ENCODE measurements at places on chromosomes 16 and 17. TPM values are rescaled to one million over a fixed set of nuclear protein-coding genes. Genes with fewer than 3 reads are reported as not detected.

OTOA gene
- total RNA-seq, result not detected

CES3 gene
- not detected for total RNA-seq

DNA sequence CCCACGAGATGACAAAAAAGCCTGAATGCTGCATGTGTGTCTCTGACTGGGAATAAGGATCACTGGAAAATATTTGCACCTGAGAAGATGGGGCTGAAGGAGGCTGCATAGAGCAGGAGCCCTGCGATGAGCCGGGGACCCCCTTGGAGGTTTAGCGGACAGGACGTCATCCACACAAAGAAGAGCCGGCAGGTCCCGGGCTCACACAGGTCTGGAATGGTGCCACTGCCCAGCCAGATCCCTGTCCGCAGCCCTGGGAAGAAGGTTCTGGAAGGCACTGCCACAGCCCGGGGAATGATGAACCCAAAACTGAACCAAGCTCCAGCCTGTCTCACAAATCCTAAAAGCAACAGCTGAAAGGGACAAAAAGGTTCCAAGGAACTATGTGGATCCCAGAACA, 101.8 kb downstream of the ANKRD11 start:
- DNase-seq, result no peak

KIF2B gene
- total RNA-seq, result not detected

DNA sequence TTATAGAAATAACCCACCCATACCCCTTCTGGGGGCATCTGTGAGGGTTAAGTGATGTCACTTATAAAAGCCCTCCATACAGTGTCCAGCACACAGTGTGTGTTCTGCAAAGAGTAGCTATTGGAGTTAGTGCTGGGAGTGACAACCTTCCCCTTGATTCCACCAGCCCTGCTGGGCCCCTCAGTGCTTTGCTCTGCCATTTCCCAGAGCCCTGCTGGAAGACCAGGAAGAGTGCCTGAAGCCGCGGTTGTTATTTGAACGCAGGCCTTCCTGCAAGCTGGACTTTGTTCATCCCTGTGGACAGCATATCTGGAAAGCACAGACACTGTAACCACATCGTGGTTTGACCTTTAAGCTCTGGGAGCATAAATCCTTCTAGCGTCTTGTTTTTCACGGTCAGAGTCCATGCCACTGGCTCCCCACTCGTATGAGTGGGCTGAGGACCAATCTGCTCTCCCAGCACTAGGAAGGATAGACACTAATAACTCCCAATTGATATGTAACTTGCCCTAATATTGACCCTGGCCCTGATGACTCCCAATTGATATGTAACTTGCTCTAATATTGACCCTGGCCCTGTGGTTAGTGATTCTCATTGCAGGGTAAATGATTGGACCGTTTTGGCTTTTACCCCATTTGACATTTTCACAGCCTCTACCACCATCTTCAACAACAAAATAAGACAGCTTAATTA, 297.1 kb upstream of the MAF start:
- DNase-seq, result no peak

PRSS8 gene
- not detected for total RNA-seq

GRIN2A gene
- total RNA-seq, result not detected

LAT gene
- 2.0 TPM for total RNA-seq

DNA sequence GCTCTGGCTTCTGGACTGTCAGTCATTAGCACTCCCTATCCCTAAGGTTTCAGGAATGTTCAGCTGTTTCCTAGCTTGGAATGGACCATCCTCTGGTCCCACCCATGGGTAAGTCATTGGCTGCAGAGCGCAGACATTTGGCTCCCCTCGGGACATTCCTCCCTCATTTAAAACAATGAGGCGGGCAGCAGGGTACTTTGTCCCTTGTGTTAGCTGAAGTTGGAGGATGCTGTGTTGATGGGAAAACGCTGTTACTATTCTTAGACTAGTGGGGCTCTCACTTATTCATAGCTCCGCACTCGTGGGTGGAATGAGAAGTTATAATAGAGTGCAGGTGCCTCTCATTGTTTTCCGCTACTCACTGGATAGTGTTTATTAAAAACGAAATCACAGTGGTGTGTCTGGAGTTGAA, 673.8 kb downstream of the WWOX start:
- DNase-seq, result no peak

RASD1 gene
- total RNA-seq, result 0.28 TPM

- no peak for DNase-seq
These were observed 7.9 kb downstream of the GNAO1 start for GRCh38 chr16:56199164-56199563.

DNA sequence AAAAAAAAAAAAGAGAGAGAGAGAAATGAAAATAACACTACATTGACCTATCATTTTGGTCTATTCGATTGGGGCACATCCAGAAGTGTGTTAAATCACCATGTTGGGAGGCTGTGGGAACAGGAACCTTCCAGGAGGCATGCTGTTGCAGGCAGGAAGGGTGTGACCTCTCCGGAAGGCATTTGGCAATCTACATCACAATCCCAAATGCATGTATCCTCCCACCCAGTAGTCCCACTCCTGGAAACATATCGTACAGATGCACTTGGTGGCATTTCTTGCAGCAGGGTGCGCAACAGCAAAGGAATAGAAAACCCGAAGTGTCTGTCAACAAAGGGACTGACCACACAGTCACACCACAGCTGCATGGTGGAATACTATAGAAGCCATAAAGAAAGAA, 7.9 kb downstream of the PLLP start:
- DNase-seq, result no peak

GRCh38 chr17:56587298-56587697, 6.2 kb upstream of the NOG start:
- no peak for DNase-seq
